ENCODE measurements at places on chromosomes 6 and 20.

DNA sequence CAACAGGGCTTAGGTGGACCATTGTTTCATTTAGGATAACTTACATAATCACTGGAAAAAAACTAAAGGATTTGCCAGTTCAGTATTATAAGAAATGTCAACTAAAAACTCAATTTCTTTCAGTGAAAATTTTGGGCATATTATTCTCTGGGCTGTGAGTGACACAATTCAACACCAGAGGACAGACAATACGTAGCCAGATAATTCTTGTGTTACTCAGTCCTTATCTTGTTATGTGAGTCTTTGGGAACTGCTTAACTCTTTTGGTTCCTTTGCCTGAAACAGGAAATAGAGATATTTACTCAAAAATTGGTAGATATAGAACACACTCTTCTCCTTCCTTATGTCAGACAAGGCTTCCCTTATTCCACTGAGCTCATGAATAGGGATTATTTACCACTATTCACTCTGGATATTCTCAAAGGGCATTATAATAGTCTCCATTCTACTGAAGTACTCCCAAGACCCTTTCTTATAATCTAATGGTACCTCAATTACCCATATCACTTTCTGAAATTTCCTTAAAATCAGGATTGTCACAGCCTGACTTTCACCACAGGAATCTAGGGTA is 4.9 kb upstream of the BEND6 start:
- DNase-seq = no peak

DNA sequence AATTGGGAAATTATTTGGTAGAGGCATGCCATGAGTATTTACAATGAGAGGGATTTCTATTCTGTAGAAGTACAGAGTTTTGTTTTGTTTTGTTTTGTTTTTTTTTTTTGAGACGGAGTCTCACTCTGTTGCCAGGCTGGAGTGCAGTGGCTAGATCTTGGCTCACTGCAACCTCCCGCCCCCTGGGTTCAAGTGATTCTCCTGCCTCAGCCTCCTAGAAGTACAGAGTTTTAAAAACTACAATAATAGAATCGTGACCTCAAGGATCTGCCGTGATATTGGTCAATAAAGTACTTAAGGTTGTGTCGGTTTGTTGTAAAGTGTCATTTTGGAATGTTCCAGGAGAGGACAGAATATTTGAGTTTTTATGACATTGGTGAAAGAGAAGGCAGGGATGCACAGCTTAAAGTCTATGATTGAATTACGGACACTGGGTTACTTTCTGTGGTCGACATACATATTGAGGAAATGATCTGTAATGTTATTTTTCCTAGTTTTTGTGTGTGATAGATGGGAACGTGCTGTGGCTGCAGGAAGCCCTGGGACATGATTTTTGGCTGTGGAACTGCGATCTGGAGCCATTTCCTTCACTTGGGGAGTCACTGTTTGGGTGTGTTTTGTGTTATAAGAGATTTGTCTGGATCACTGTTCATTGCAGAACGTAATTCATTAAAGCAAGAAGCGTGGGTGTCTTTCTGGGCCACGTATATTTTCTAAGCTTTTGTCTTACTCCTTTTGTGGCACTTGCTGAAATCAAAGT is 59.6 kb downstream of the TIAM2 start:
- DNase-seq = no peak

DNA sequence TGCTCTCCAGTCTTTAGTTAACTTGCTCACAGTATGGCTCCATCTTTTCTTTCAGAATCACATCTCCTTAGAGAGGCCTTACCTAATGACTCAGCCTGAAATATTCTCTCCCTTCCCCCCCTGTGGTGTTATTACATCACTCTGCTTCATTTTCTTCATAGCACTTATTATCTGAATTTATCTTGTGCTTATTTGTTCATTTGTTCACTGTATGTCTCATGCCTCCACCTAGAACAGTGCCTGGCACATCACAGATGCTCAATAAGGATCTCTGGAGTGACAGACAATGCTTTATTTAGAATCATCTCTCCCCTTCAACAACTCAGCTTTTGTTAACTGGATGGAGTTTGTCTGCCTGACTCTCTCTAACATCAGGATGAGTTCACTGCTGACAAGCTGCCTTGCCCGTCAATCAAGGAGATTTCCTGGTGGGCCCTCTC is 96.6 kb upstream of the MAN1A1 start:
- no peak for DNase-seq

GRCh38 chr6:18380851-18381250 is 6.3 kb upstream of the RNF144B start:
- no peak for DNase-seq

- DNase-seq = no peak
Measured at GRCh38 chr6:145569140-145569539, 166.2 kb downstream of the EPM2A start.
